Activated CD4-positive, alpha-beta T cell treated with anti-CD3 and anti-CD28 coated beads, Interleukin-2, Interleukin-6, amounts not matched to agents 100 ng/mL and 50 ng/mL, durations not matched to agents 16 hours and 8 hours (primary cell): ENCODE measurements at places on chromosomes 7 and 10.

DNA sequence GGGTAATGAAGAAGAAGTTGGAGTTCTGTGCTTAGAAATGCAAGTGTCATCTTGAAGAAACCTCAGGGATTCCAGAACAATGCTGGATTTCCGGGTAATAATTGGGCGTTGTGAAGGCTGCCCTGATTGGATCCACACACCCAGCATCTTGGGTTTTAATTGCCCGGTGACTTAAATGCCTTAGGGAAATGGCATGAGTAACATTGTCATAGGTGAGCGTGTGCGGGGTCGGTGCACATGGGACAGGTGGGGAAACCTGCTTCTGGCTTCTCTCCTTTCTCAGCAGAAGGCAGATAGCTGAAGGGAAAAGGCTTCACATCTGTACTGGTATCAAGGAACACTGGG lies 15.2 kb upstream of the CAMK1D start:
- DNase-seq = no peak

GRCh38 chr7:157139111-157139809 lies 534 bp downstream of the UBE3C start:
- peak; percentile 51 for DNase-seq

DNA sequence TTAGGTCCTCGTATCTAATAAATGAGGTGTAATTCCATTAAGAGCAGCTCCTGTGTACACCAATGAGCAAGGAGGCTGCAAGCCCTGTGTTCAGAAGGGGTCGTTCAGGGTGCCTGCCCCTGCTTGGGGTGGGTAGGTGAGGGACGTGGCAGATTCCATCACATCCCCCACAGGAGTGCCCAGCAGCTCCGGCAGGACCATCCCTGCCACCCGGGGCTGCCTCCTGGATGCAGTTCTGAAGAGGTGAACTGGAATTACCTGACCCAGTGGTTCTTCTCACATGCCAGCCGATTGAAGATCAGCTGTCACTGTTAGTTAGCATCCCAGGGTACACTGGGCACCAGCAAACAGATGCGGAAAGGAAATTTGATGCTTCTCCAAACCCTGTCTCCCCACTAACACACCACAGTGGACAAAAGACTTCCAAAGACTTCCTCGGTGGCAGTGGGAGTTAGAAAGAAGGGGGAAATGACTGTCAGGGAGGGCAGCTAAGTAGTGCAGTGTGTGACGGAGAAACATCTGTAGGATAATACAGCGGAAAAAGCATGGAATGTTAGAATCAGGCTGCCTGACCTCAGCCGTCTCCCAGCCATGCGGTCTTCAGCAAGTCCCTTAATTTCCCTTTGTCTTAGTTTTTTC lies 313.6 kb upstream of the ZMIZ1 start:
- no peak for DNase-seq

DNA sequence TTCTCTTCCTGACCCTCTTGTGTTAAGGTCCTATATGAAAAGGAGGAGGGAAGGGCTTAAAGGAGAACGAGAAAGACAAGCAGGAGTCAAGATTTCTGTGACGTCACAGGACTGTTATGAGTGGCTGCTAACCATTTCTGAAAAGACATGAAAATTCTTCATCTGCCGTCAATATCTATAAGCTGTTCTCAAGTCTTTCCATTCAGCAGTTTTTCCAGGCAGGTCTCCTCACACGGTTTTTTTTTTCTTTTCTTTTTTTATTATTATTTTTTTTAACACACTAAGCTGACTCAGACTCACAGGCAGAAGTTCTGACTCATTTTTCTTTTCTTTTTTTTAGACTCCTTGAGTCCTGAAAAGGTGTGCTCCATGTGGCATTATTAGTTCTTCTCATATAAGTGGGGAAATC lies 72.0 kb downstream of the DGKI start:
- DNase-seq = peak; percentile 60

DNA sequence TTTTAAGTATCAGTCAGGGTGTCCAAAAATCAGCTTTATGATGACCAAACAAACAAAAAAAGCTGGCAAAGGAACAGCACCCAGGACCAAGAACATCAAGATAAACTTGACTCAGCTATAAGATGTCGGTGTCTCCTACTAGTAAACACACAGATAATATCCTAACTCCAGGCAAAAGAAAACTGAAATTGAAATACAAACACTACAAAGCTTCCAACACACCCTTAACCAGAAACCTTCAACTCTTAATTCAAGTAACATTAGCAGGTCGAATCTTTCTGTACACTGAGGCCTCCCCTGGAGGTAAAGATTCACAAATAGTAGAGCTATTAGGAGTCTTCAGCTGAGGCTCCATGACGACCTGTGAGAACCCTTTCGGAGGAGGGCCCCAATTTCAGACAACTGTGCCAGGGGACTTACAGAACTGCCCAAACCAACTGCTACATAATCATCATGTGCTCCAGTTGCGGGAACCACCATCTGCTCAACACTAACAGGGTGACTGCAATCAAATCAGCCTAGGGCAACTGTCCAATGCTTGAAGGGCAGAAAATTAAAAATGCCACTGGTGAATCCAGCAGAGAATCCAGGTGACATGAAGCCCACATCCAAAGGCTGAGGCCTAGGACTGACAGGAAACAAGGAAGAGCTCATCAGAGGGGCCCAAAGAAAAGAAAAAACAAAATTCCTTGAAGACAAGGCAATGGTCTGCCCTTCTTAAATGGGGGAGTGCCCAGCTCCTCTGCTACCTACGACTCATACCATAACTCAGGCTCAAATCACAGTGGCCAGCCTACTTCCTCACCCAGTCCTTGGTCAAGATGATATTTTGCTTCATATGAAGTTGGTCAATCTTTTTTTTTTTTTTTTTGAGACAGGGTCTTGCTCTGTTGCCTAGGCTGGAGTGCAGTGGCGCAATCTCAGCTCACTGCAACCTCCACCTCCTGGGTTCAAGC lies 20.0 kb downstream of the XPNPEP1 start:
- DNase-seq = peak; percentile 27

GRCh38 chr7:130444234-130444633 lies 3.4 kb upstream of the CEP41 start:
- DNase-seq = no peak
